ENCODE measurements at places on chromosomes 4 and X. TPM values are rescaled to one million over a fixed set of nuclear protein-coding genes. Genes with fewer than 3 reads are reported as not detected.

The ATP8A1 gene
- 7.0 TPM for total RNA-seq

The SPATA4 gene
- not detected for total RNA-seq

The FREM3 gene
- not detected for total RNA-seq

The DMRTC1B gene
- not detected for total RNA-seq

The TLL1 gene
- 0.31 TPM for total RNA-seq

The ARHGAP36 gene
- 0.30 TPM for total RNA-seq

The ASMTL gene
- total RNA-seq = 36.5 TPM

The AFP gene
- 4.2 TPM for total RNA-seq

The ZNF518B gene
- total RNA-seq = 39.2 TPM

The CXorf49 gene
- total RNA-seq = not detected

Measured in H7 (cell line).